Right forelimb (tissue), 1 donor: ENCODE measurements at places on chromosomes 2 and 18.

DNA sequence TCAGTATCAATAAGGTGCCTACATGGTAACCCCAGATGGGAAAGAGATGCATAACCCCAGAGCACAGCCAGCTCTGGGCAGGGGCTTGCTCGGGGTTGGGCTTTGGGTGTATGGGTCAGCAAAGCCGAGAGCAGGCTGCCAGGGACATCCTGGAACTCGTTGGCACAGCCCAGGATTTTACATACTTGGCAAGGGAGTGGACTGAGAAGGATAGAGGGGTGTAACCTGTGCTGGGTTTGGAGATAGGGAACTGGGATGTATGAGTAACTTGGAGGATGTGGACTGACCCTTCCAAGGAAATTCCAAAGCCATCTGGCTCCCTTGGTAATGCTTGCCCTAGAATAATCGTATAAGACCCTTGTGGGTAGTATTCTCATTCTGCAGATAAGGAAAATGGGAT lies 44.2 kb downstream of the GPR39 start:
- no peak for DNase-seq

DNA sequence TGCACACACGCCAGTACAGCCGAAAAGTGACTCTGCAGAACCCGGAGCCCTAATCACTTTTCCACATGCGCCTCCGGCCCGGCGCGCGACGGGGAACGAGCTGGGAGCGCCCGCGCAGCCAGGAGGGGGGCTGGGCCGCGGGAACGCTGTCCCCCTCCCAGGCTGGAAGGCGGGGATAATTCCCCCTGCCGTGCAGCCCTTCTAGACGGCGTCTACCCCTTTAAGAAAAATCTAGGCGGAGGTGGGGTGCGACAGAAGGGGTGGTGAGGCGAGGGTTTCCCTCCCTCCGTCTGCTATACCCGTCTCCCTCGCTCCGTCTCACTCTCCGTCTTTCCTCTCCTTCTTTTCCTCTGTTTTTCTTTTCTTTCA lies 2.4 kb downstream of the CYP26B1 start:
- peak; percentile 83 for DNase-seq

GRCh38 chr18:78732273-78733210 lies 247.1 kb upstream of the SALL3 start:
- no peak for DNase-seq

DNA sequence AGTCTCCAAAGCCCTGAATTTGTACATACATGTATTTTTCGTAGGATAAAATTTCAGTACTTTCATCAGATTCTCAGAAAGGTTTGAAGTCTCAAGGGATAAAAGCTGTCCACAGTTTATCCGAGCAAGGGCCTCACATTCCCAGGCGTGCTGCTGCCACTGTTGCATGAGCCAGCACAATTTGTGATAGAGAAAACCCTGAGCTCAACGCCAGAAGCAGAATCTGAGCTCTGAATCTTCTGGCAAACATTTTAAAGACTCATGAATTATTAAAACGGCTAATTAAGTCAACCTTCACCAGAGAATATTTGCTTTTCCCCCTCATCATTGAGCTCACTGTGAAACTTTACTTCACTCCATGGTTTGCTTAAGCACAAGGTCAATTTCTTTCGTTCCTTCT lies 38.5 kb upstream of the STPG4 start:
- no peak for DNase-seq

- DNase-seq, result no peak
Measured at GRCh38 chr18:48843162-48843561, 107.6 kb downstream of the SMAD7 start.

GRCh38 chr2:101521487-101521886 lies 46.6 kb upstream of the RFX8 start:
- no peak for DNase-seq
